Stimulated activated CD4-positive, alpha-beta T cell treated with anti-CD3 and anti-CD28 coated beads, Interleukin-4, amount 100 ng/mL, for 4 hours (primary cell): ENCODE measurements at places on chromosomes 6 and 20.
A peak's percentile ranks its signal among the peaks of the same experiment; 100 is the strongest.

- DNase-seq, result no peak
Measured at GRCh38 chr20:56826705-56827665, 197.9 kb downstream of the TFAP2C start.

GRCh38 chr6:69593706-69594105 is 203.1 kb downstream of the LMBRD1 start:
- DNase-seq, result no peak

DNA sequence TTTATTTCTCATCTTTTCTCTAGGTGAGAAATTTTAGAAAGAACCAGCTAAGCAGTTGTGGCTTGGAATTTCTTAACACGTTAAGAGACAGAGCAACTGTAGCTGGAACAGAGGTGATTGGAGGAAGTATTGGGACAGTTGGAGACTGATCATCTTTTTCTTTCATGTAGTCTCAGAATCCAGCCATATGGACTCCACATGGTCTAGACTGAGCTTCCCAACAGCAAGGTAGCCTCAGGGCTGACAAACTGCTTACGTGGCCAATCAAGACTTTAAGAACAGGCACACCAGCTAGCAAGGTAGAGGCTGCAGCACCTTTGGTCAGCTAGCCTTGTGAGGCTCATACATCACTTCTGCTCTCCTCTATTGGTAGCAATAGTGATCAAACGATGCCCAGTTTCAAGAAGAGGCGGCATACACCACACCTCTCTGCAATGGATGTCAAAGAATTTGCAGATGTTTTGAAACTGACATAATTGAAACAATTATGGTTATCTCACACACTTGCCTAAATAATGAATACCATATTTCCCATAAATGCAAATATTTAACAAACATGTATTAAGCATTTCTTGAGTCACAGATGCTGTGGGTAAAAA is 590.5 kb upstream of the SLC35B3 start:
- no peak for DNase-seq

DNA sequence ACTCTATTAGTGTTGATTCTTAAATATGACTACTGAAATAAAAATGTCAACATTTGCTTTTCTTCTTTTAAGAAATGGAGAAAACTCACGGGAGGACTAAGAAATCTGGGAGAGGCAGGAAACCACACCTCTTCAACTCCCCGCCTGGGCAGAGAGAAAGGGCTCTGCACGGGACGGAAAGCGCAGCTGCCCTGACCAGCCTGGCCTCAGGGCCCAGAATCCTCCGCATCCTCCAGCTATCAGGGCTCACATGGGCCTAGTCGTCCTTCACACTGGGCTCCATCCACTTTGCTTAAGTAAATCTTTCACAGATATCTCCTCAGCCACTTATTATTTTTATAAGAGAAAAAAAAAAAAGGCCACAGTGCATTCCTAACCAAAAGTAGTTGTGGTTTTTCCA is 215.1 kb downstream of the TBXT start:
- DNase-seq, result no peak

GRCh38 chr20:1187605-1188171 is 2.9 kb upstream of the TMEM74B start:
- DNase-seq, result no peak

DNA sequence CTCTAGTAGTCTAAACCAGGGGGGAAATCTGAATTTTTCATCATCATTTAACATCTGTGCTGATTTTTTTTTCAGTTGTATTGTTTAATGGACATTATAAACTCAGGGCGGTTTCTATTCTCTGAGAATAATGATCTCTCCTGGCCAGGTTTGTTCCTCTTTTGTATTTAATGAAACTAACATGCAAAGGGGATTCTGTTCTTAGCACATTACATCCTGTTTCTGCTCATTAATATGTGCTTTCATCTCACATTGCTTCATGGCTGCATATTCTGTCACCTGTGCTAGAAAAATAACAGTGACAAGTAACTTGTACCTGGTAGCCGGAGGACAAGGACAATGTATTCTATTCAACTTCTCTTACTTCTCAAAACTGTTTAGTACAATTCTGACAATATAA is 806 bp downstream of the HLA-DOB start:
- DNase-seq, result no peak

DNA sequence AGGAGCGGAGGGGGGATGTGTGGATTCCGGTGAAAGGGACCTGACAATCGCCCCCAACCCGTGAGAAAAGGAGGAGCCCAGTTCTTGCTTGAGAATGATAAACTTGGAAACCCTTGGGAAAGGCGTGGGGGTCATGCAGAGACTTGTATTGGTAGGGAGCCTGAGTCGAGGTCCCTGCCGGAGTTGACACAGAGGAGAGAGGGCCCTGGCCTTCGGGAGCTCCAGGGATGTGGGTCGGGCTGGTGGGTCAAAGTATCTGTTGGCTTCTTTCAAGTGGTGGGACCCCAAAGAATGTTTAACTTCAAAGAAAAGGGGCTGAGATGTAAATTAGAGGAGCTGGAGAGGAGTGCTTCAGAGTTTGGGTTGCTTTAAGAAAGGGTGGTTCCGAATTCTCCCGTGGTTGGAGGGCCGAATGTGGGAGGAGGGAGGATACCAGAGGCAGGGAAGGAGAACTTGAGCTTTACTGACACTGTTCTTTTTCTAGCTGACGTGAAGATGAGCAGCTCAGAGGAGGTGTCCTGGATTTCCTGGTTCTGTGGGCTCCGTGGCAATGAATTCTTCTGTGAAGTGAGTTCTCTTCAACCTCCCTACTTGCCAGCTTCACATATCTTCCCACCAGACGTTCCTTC is 571 bp downstream of the CSNK2B start:
- DNase-seq, result no peak

GRCh38 chr6:136208783-136209182 is 41.3 kb downstream of the MTFR2 start:
- DNase-seq, result no peak

DNA sequence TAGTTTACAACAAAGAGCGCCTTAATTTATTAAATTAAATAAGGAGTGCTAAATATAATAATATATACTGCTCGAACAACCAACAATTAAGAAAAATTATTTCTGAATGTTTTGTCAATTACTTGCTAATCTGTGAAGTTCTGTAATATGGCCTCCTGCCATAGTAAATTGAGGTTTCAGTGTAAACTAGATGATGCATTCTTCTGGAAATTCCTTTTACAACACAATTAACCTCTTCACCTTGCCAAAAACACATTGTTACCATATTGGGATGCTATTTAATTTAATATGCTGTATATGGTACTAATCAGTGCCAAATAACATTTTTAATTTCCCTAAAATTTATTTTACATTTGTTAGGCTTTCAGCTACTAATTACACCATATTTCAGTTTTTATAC is 808.4 kb upstream of the CITED2 start:
- DNase-seq, result no peak

GRCh38 chr6:21587961-21588480 is 5.5 kb upstream of the SOX4 start:
- DNase-seq, result peak; percentile 14

GRCh38 chr6:95544517-95545225 is 32.7 kb upstream of the MANEA start:
- no peak for DNase-seq

DNA sequence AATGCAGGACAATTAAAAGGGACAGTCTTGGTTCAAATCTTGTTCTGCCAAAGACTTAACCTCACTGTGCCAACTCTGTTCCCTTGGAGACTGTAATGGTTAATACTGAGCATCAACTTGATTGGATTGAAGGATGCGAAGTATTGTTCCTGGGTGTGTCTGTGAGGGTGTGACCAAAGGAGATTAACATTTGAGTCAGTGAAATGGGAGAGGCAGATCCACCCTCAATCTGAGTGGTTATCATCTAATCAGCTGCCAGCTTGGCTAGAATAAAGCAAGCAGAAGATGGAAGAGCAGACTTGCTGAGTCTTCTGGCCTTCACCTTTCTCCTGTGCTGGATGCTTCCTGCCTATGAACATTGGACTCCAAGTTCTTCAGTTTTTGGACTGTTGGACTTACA is 474.4 kb downstream of the CD83 start:
- DNase-seq, result no peak

- DNase-seq, result no peak
Measured at GRCh38 chr6:147787417-147787816, 278.9 kb downstream of the SAMD5 start.

DNA sequence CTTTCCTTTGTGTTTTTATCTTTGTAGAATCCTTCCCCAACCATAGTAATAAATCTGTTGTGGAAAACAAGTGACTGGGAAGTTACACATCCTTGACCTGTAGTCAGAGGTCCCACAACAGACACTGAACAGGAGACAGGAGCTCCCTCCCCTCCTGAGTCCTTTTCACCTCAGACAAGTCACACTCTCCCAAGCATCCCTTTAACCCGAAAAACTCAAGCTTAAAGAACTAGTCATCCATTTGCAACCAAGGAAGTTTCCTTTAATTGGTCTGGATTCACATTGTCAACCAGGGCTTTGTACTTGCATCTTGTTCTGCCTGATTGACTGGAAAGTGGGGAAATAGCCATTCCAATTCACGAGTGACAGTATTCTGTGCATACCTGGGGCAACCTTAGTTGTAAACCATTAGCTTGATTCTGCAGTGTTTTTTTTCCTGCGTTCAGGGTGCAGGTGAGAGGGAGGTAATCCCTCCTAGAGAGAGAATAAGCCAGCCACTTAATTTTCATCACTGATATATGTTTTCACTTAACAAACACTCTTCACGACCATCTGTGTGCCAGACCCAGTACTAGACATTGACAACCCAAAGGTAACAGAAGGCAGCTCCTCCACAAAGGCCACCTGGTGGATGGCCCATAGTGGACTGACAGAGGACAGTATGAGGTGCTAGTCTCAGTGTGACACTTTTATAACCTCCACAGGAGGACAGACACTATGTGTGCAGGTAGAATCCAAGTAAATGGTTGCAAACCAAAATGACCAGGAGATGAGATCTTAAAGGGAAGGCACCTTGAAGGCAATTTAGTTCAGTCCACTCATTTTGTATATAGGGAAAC is 112.4 kb downstream of the SLX4IP start:
- DNase-seq, result no peak

DNA sequence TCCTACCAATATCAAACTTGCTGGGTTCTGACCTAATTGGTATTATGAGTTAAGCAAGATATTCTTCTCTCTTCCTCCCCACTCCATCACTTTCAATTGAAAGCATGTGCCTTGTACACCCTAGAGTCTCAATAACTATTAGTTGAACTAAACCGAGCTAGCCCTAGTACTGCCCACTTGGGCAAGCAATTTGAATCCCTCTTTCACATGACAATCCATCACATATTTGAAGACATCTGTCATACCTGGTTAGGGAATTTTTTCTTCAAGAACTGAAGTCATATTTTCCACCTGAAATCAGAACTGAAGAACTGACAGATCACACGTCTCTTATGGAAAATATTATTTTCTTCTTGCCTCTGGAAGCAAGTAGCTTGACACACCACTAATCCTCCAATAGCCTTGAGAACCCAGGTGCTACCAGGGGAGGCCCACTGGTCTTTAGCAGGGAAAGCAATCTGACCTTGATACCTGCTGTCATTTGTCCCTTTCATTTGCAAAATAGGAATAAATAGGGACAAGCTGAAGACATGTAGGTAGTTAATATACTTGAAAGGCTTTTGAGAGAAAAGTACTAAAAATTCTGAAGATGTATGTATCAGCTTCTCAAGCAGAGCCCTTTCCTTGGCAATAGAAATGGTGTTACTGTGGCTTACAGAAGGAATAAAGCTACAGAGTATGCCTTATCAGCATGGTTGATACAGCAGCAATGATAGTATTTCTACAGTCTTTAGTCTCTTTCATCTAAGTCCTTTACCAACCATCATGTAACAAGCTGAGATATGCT is 71.4 kb downstream of the GJA10 start:
- no peak for DNase-seq

DNA sequence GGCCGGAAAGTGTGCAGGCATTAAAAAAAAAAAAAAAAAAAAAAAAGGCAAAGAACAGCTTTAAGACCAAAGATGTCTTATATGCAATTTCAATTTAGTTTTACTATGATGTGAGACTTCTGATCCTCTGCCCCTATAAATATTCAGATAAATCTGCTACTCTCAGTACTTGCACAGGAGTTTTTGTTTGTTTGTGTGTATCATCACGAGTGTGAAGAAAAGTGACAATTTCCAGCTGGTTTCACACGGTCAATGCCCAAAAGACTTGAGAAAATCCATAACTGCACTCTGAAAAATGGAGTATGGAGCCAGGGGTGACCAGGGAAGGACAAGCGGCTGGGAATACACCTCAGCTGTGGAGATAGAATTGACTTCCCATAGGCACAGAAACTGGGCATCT is 757.7 kb downstream of the C6orf118 start:
- no peak for DNase-seq

DNA sequence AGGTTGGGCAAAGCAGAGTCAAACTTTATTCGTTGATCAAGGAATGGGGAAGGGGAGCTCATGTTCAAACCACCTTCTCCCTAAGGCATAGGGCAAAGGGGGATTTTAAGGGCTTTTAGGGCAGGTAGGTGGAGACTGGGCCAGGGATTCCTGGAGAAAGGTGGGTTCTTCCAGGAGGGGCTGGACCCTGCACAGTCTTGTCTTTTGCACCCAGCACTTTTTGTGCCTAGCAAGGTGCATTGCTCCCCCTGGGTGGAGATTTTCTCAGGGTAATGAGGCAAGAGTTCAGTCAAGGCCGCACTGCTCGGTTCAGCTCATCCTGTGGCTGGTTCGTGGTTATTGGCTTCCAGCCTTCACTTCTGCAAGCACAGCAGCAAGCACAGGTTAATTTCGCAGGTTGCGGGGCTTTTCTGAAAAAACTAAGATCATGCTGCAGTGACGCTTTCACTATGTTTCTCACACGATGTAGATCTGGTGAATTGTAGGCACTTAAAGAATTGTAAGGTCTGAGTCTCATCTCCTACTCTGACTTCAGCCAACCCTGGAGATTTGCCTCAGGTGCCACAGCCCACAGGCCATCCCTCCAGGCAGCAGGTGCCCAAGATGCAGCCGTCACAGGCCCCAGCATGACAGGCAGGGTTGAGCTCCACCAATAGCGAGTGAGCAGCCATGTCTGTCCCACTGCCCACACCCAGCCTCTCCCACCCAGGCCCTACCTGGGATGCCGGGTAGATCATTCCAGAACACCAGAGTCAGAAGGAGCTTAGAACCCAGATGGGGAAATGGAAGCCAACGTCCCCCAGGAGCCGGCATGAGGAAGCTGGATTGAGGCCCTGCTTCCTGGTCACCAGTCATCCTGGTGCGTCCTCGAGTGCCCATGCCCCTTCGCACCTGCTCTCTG is 37.1 kb downstream of the SUN5 start:
- no peak for DNase-seq

GRCh38 chr6:80434691-80435350 is 328.4 kb downstream of the BCKDHB start:
- DNase-seq, result no peak
